ENCODE measurements at places on chromosomes 5 and 9.

- no peak for DNase-seq
Measured at GRCh38 chr5:138778234-138778633, 25.0 kb downstream of the CTNNA1 start.

DNA sequence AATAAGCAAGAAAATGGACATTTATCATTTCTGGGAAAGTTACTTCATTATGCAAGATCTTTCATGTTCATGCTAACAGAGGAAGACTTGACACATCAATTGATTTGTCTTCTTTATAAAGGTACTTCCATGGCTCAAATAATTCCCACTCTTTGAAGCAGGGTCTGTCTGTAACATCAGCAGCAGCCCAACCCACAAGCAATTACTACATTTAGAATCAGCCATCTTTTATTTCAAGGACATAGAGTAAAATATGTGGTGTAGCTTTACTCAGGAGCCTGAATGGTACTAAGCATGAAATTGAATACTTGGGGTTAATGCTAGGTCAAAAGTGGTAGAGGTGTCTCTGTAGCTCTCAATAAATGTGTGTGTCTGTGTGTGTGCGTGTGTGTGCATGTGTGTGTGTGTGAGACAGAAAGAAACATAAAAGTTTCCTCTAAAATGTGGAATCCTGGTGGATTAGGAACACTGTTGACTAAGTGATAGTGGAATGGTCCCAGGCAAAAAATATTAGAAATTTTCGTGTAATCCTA lies 581.1 kb downstream of the CAAP1 start:
- DNase-seq: no peak

DNA sequence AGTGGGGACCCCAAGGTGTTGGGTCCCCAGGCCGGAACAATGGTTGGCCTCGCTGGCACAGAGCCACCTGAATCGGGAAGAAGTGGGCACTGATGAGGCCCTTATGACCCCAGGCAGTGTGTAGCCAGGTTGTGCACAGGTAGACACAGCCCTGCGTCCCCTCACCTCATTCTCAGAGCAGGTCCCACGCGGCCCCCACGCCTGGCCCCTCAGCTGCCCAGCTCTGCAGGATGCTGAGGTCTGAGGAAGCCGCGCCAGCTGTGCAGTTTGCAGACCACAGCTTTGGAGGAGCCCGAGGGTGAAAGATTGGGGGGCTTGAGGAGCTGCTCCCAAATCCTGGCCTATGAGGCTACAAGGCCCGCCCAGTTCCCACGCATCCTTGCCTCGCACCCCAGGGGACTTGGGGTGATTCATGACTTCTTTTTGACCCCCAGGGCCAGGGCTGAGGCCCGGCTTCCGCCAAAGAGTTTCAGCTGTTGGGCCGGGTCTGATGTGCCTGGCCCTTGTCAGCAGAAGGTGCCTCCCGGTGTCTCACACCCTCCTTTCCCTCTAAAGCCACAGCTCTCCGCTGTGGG lies 87.8 kb upstream of the PHYKPL start:
- no peak for DNase-seq

GRCh38 chr5:148401604-148402003 lies 17.8 kb downstream of the FBXO38 start:
- no peak for DNase-seq

- no peak for DNase-seq
Measured at GRCh38 chr5:96919754-96920197, 16.1 kb upstream of the LNPEP start.

DNA sequence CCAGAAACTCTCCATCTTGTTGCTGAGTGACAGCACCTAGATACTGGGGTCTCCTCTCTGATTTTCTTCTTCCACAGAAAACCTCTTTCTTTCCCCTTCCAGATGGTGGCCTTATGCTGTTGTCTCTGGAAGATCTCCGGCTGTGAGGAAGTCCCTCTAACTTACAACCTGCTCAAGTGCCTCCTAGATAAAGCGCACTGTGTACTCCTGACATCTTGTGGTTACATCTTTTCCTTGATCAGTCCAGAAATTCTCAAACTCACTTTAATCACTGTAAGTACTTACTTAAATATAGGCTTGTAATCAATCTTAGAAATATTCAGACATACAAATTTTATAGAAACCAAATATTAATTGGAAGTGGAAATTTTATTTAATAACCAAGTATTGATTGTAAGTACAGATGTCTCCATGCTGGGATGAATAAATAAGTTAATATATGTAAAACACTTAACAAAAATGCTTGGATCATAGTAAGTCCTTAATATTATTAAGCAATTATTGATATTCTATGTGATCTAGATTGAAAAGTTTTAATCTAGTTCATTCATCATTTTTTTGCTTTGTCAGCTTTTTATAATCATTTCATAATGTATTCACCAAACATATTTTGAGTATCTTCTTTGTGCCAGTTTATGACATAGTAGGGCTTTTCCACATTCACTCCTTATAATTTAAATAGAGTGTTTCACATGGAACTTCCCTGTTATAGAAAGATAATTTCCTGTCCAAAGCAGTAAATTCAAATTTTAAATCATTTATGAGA lies 1381.4 kb upstream of the CDH6 start:
- no peak for DNase-seq

GRCh38 chr9:11064909-11065308 lies 452.1 kb upstream of the PTPRD start:
- DNase-seq: no peak

GRCh38 chr9:130500340-130501180 lies 55.8 kb downstream of the ASS1 start:
- DNase-seq: no peak

DNA sequence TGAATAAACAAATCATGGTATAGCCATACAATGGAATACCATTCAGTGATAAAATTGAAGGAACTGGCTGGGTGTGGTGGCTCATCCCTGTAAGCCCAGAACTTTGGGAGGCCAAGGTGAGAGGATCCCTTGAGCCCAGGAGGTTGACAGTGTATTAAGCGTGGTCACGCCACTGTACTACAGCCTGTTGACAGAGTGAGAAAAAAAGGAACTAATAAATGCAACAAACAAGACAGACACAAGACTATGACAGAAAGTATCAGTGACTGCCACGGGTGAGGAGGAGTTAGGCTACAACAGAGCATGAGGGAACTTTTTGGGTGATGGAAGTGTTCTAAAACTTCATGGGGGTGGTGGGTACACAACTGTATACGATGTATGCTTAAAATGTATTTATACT lies 2.2 kb downstream of the FNIP1 start:
- no peak for DNase-seq

- no peak for DNase-seq
Measured at GRCh38 chr9:35832814-35833213, 3.8 kb downstream of the TMEM8B start.

DNA sequence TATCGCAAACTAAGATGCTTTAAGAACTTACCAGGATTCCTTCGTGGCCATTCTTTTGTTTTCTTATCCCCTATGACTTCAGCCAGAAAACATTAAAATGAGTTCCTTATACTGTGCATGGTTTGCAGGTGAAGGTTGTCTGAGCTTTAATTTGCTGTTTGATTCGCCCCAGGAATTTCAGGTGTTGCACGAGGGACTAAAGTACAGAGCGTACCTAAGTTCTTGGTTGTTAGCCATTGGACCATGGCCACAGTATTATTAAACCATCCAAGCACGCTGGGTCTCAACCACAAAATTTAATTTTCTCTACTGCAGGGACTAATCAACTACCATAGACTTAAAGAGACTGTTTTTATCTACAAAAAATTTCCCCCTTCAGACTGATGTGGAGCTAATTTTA lies 208.4 kb upstream of the MPDZ start:
- DNase-seq: no peak

GRCh38 chr5:172106511-172107356 lies 81.3 kb downstream of the STK10 start:
- DNase-seq: no peak

GRCh38 chr5:116453988-116454411 lies 120.6 kb downstream of the SEMA6A start:
- no peak for DNase-seq

DNA sequence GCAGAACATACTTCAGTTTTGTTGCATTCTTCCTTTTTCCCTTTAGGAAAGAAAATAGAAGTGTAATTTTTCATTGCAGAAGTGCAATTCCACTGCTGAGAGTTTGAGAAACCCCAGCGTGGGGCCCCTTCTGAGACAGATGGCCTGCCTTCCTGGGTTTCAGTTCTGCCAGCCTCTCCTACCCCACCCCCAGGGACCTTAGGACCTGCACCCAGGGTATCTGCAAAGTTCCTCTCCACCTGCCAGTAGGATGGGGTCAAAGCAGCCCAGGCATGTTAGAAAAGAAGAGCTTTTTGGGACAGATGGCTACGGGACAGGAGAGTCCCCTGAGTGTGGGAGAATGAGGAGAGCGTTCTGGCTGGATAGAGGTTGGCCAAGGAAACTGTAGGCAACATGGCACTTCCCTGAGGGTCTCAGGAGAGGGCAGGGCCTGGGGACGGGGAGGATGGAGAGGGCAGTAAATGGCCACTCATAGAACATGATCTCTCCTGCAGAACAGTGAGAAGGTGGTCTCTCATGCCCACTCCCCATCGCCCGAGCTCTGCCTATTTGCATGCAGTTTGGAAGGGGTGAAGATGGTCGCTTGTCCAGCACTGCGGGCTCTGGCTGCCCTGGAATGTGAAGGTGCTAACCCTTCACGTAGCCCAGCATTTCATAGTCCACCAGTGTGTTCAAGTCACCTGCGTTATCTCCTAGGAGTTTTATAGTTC lies at the start of gene TIFAB:
Gene TIFAB (minus strand): TSS at position 31 of the 710 bp plus-strand sequence. CDS start 2,412 bp downstream, outside the sequence.
- no peak for DNase-seq

DNA sequence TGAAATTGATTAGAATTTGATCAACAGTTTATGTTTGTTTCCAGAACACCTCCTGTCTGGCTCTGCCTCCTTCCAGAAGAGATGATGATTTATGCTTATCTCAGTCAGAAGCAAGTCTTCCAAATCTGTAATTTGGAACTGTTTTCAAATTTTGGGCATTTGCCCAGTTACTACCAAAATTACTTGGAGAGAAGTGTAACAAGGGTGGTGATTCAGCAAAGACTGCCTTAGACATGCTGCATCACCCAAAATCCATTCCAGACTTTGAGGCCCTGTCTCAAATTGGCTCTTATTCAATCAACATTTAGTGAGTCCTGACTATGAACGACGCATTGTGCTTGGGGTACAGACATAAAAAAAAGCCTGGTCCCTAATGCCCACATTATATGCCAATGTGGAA lies 89.4 kb downstream of the SH3TC2 start:
- no peak for DNase-seq

DNA sequence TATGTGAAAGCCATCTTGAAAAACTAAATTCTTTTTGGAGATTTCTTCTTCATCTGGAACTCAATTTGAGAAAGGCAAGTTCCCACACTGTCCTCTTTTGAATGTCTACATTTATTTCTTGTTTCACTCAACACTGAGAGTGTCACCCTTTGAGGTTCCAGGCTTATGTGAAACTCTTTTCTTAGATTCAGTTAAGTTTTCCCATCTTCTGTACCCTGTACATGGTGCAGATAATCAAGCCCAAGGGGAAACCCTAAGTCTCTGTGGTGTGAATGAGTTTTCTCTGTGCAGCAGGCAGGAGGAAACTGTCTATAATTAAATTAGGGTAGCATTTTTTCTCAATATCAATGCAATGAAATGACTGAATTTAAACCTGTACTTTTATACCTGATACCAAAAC lies 72.3 kb upstream of the PRLR start:
- DNase-seq: no peak

DNA sequence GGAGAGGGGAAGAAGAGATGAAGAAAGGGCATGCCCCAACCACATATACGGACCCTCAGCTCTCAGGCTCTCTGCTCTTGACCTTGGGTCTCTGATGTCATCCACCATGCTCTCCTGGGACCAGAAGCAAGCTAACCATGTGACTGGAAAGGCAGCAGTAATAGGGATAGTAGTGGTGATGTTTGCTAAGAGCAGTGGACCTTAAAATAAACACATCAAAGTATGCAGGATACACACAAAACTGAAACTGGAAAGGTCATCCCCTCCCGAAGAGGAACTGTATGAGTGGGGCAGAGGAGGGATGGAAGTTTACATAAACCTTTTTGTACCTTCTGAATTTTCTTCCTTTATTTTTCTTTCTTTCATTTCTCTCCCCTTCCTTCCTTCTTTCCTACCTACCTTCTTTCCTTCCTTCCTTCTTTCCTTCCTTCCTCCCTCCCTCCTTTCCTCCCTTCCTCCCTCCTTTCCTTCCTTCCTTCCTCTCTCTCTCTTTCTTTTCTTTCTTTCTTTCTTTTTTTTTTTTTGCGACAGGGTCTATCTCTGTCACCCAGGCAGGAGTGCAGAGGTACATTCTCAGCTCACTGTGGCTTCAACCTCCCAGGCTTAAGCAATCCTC lies 8.1 kb upstream of the PTPN3 start:
- DNase-seq: peak; percentile 54

- no peak for DNase-seq
Measured at GRCh38 chr5:65802080-65802479, 80.1 kb downstream of the NLN start.

GRCh38 chr9:87892956-87893355 lies 10.3 kb downstream of the SPATA31E1 start:
- no peak for DNase-seq

DNA sequence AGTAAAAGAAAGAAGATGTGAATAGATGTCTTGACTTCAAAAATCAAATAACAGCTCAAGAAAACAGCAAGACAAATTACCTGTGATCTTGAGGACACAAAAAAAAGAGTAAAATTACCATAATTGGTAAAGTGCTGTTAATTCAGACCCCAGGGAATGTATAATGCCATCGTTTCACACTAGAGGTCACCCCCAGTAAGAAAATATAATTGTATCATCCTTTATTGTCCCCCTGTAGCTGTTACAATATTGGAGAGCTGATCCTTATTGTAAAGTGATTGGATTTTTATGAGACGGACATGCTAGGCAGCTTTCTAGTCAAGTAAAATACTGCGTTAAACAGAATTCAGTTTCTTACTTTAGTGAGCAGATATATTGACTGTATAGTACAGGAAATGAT lies 377.0 kb downstream of the TLE1 start:
- DNase-seq: no peak

DNA sequence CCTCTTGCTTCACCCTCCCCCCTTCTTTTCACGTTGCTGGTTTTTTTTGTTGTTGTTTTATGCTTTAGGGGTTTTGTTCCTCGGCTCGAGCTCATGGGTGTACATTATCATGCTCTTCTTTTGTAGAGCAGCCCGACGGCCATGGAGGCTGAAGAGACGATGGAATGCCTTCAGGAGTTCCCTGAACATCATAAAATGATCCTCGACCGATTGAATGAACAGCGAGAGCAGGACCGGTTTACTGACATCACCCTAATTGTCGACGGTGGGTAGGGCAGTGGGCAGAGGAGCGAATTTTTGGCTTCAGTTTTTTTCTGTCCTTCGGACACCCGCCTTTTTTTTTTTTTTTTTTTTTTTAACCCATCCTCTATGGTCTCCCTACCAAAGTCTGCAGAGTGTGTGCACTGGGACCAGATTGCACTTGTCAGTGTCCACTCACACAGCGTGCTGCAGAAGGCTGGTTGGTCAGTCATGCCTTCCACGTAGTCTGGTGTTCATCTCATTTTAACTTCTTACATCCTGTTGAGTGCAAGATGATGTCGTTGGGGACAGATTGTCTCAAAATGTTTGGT lies 1.3 kb downstream of the ZNF131 start:
- DNase-seq: peak; percentile 9

GRCh38 chr5:111070272-111071134 lies 1.0 kb upstream of the TSLP start:
- no peak for DNase-seq

Measured in SHP77 treated with DMSO at 0.1 percent for 48 hours (cell line).